ENCODE measurements at places on chromosomes 16 and 17. TPM values are rescaled to one million over a fixed set of nuclear protein-coding genes. Genes with fewer than 3 reads are reported as not detected.
A peak's percentile ranks its signal among the peaks of the same experiment; 100 is the strongest.

DNA sequence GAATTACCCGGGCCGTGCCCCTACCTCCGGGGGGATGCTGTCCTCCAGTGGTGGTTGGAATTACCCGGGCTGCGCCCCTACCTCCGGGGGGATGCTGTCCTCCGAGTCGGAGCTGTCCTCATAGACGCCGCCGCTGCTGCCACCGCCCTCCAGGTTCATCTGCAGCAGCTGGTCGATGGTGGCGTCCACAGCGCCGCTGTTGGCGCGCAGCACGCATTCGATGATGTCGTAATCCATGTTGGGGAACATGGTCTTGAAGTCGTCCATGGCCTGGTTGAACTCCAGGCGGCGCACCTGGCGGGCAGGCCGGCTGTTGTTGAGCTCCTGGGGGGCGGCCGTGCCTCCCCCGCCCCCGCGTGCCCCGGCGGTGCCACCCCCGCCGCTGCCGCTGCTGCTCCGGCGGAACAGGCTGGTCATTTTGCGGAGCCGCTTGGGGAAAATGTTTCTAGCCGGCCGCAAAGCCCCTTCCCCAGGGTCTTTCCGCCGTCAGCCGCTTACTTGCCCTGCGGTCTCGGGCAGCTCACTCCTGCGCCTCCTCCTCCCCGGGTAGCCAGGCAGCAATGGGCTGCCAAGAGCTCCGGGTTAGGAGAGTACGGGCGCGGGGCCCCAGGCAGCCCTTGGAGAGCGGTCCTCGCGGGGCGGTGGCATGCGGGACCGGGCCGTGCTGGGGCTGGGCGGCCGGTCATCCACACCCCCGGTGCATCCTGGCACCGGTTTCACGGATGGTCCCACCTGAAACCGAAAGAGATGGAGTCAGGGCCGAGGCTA is 35.5 kb upstream of the MRPS23 start:
- no peak for DNase-seq

DNA sequence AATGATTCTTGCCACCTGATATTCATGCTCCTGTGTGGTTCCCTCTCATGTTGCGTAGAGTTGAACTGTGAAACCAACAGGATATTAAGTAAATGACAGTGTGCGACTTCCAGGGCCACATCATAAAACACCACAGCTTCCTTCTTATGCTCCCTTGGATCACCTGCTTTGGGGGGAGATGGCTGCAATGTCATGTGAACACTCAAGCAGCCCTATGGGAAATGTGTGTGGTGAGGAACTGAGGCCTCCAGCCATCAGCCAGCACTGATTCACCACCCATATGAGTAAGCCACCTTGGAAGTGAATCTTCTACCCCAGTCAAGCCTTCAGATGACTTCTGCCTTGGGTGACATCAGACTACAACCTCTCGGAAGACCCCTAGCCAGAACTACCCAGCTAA is 427.5 kb downstream of the UTP18 start:
- no peak for DNase-seq

DNA sequence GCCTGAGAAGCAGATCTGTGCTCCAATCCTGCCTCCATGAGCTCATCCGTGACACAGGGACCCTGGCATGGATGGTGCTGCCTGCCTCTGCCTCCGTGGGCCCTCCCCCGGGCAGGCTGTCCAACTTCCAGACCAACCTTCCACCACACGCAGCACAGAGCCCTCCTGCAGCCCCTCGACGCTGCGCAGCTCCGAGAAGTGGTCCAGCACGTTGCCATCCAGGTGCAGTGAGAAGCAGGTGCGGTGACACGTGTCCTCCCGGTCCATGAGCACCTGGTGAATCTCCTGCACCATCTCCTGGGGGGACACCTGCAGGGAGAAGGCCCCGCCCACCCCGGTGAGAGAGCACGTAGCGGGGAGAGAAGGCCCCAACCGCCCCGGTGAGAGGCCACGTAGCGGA is 8.4 kb downstream of the CLUH start:
- no peak for DNase-seq

- no peak for DNase-seq
Measured at GRCh38 chr16:31134091-31134571, 1.4 kb downstream of the PRSS8 start.

DNA sequence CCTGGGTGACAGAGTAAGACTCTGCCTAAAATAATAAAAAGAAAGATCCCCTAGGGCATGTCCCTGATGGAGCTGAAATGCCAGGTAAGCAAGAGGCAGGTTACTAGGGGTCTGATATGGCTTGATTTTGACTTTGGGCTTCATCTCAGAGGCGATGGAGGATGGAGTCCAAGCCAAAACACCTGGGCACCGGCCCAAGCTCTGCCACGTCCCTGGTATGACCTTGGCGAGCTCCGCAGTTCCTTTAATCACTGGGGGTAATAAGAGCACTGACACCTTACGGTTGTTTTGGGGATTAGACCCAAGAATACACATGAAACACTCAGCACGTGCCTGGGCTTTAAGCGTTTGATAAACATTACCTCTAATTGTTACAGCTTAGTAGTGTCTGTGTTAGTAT is 350.8 kb upstream of the HSBP1 start:
- DNase-seq = no peak

- DNase-seq = peak; percentile 28
Measured at GRCh38 chr17:14792746-14793145, 472.4 kb downstream of the PMP22 start.

DNA sequence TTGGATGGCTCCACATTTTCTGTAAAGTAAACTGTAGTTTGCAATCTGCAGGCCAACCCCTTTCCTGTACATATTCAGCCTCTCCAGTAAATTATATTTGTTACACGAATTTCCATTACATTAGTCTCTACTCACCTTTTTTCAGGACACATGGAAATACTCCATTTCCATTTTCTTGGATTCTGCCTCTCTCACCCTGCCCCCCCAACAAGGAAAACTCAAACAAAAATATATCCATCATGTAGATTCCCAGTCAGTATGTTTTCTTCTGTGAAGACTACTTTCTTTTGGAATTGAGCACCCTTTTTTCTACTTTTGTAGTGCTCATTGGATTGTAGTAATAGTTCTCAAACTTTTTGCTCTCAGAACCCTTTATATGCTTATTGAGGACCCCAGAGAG is 2.9 kb downstream of the PPM1D start:
- DNase-seq = no peak

- DNase-seq = no peak
Measured at GRCh38 chr16:52404546-52404945, 142.4 kb downstream of the TOX3 start.

DNA sequence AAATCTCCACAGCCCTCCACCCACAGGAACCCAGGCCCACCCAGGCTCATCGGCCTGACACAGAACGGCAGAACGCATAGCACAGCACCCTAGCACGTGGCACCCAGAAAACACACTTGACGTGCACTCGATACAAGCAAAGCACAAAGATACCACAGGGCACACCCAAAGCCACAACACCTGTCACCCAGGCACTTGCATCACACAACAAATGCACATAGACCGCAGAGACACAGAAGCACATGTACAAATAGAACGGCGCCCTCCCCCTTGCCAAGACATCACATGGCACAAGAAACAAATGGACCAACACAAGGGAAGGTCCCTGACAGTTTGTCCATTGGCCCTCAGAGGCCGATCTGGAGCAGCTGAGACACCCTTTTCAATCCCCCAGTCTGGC is 147.7 kb upstream of the WSCD1 start:
- no peak for DNase-seq

DNA sequence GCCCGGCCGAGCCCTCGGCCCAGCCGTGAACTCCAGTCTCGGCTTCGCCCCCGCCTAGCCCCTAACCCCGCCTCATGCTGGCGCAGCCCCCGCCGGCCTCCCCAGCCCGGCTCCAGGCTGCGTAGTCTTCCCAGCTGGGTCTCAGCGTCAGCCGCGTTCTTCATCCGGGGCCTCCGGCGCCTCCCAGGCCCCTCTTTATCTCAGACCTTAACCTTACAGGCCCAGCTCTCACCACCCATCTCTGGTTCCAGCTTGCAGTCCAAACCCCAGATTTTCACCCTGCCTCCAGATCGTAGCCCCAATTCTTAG is at the start of gene PROCA1:
Gene PROCA1 (minus strand): TSS at position 166 of the 309 bp plus-strand sequence. CDS start 228 bp downstream, outside the sequence.
- no peak for DNase-seq

- DNase-seq = peak; percentile 60
Measured at GRCh38 chr16:24701521-24701951, 27.9 kb upstream of the TNRC6A start.

DNA sequence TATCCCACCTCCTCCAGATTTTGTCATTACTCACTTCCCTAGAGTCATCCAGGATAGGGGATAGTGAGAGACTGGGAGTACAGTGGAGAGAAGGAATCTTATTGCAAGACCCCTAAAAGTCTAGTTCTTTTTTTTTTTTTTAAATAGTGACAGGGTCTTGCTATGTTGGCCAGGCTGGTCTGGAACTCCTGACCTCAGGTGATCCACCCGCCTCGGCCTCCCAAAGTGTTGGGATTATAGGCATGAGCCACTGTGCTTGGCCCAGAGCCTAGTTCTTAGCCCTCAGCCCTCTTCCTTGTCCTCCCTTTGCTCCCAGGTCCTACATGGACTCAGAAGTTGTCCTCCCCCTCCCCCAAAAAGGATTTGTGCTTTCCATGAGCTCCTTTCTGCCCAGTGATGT is 2.7 kb upstream of the CHRNB1 start:
- no peak for DNase-seq

DNA sequence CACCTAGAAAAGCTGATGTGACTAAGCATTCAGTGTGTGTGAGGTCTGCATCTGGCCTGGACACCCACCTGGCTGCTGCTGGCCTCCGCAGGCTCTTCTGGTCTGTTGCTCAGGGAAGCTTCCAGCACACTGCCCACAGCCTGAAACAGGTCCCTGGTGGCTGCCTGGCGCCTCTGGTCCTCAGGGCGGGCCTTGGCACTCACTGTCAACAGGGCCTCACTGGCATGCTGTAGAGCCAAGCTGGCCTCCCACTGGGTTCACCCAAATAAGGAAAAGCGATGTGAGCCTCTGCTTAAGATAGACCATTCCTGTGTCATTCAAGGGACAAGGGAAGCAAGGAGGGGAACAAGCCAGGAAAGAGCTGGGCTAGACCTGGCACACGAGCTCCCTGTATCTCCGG is 70.6 kb upstream of the BCO1 start:
- no peak for DNase-seq

GRCh38 chr16:69348222-69348621 is 3.4 kb downstream of the TMED6 start:
- DNase-seq = no peak

DNA sequence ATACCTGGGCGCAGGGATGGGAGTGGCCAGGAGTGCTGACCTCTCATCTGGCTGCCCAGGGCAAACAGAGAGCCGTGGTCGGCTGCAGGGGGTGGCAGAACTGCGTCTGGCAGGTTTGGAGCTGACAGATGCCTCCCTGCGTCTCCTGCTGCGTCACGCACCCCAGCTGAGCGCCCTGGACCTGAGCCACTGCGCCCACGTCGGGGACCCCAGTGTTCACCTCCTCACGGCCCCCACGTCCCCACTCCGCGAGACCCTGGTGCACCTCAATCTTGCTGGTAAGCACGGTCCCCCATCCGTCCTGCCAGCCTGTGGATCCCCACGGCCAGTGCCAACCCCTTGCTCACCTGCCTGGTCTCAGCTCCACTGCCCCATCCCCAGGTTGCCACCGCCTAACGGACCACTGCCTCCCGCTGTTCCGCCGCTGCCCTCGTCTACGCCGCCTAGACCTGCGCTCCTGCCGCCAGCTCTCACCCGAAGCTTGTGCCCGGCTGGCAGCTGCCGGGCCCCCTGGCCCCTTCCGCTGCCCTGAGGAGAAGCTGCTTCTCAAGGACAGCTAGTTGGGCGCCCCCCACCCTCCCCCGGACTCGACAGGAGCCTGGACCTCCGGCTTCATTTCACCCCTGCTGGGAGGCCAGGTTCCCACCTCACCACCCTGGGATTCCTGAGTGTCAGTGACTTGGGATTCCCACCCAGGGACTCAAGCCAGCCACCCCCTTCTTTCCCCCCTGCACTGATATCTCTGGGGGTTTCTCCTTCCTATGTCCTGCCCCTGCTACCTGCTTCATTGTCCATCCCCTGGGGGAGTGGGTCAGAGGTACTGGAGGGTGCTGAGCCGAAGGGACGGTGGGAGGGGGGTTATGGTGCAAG is 2.0 kb upstream of the ORAI3 start:
- no peak for DNase-seq

GRCh38 chr17:40915721-40916256 is 21.7 kb downstream of the KRT23 start:
- DNase-seq = peak; percentile 22

DNA sequence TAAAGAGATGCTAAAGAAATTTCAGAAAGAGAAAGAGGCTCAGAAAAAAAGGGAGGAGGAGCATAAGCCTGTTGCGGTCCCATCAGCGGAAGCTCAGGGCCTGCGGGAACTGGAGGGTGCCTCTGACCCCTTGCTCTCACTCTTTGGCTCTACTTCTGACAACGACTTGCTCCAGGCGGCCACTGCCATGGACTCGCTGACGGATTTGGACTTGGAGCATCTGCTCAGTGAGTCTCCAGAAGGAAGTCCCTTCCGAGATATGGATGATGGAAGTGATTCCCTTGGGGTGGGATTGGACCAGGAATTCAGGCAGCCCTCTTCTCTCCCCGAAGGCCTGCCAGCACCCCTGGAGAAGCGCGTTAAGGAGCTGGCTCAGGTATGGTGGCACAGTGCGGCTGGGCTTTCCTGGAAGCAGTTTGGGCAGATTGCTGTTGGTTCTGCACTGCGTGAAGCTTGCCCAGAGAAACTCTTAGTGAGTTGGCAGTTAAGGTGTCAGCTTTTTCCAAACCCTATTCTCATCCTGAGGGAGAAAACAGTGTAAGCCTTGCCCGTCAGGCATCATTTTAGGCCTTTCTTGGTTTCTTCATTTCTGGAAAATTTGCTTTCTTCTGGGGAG is 13.6 kb downstream of the UBN1 start:
- DNase-seq = no peak

Gene SPN
- total RNA-seq = not detected

Gene BAHCC1
- total RNA-seq = 6.5 TPM

Gene TNFRSF17
- total RNA-seq = not detected

Gene ARMC7
- total RNA-seq = 3.0 TPM

Gene ST6GALNAC2
- 1.9 TPM for total RNA-seq
